Ascending aorta (tissue), 2 donors: ENCODE measurements at places on chromosomes 7 and 10.
A peak's percentile ranks its signal among the peaks of the same experiment; 100 is the strongest.

- no peaks in the 10 kb centered on the region for H3K27me3 ChIP-seq
- no peak overlapping the region for H3K27ac ChIP-seq
- DNase-seq, result no peak
- H3K36me3 ChIP-seq, result no peaks in the 10 kb centered on the region
- no peak overlapping the region for H3K4me3 ChIP-seq
- H3K4me1 ChIP-seq, result peaks cover 8% of the 10 kb centered on the region
Observed at GRCh38 chr7:39672176-39672575, 48.8 kb downstream of the RALA start.

- no peak overlapping the region for H3K27ac ChIP-seq
- H3K4me3 ChIP-seq, result no peak overlapping the region
- H3K27me3 ChIP-seq, result no peaks in the 10 kb centered on the region
Observed at GRCh38 chr7:81882086-81882485, 112.2 kb upstream of the HGF start.

GRCh38 chr7:89023877-89024276, 228.3 kb upstream of the TEX47 start:
- H3K4me1 ChIP-seq, result no peaks in the 10 kb centered on the region
- no peak overlapping the region for H3K27ac ChIP-seq
- DNase-seq, result no peak
- no peaks in the 10 kb centered on the region for H3K27me3 ChIP-seq

- no peaks in the 10 kb centered on the region for H3K36me3 ChIP-seq
- peak; percentile 67 for DNase-seq
- peak overlapping the region; percentile 72 for H3K4me3 ChIP-seq
- H3K4me1 ChIP-seq, result peaks cover 15% of the 10 kb centered on the region
- peak overlapping the region; percentile 97 for H3K27ac ChIP-seq
Observed at GRCh38 chr10:22437620-22438588, 92.6 kb downstream of the SPAG6 start.

DNA sequence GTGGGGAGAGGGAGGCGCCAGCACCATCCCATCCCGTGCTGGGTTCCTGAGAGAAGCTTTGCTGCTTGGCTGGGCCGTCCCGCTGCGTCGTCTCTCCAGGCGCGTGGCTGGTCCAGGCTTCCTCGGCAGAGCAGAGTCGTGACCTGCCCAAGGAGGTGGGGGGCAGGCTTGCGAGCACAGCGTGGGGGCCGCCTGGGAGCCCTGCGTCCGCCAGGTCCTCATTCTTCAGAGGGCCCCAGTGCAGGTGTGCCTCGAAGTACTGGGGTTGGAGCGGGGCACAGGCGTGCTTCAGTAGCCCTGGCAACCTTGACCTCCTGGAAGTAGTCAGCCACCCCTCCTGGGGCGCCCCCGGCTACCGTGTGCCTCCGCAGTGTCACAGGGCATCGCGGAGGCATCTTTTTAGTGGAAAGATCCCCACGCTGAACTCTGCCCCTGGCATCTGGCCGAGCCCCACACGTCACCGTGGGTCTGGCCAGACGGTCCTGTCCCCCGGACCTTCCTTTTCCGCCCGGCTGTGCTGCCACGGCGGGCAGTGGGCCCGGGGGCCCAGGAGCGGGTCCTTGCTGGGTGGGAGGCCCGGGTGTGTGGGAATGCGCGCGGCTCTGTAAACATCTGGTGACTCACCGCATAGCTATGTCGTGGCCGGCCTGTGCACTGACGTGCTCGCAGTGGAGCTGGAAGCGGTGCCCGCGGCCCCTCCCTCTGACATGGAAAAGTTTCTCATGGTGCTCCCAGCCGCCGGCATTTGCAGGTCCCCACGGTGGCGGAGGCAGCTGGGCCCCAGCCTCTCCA, 6.4 kb downstream of the MAFK start:
- H3K27ac ChIP-seq, result peak overlapping the region; percentile 99
- peaks cover 33% of the 10 kb centered on the region for H3K36me3 ChIP-seq
- no peaks in the 10 kb centered on the region for H3K27me3 ChIP-seq
- H3K4me1 ChIP-seq, result peaks cover 54% of the 10 kb centered on the region
